Fibroblast of skin of back (primary cell): ENCODE measurements at places on chromosomes 3 and 15.

DNA sequence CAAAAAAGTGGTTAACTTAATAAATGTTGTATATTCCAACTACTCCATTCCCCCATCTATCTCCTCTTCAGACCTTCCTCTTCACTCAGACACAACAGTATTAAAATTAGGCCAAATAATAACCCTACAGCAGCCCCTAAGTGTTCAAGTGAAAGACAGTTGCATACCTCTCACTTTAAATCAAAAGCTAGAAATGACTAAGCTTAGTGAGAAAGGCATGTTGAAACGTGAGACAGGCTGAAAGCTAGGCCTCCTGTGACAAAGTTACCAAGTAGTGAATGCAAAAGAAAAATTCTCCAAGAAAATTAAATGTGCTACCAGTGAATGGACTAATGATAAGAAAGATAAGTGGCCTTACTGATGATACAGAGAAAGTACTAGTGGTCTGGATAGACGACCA is 71.7 kb downstream of the ANKRD28 start:
- peak; percentile 40 for DNase-seq

DNA sequence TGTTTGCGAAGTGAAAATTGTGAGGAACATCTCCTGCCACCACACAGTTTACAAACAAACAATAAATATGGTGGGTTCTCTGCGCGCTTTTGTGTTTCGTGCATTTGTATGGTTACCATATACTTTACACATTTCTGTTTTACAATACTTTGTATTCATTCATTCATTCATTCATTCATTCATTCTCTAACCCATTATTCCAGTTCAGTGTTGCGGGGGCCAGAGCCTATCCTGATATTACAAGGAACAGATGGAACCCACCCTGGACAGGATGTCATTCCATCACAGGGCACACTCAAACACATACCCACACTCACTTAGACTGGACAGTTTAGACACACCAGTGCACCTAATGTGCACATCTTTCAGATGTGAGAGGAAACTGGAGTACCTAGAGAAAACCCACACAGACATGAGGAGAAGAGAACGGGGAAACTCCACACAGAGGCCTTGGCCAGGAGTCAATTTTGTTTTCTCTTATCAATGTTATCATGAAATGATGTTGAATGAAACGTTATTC is 160.5 kb downstream of the FNDC3B start:
- no peak for DNase-seq

DNA sequence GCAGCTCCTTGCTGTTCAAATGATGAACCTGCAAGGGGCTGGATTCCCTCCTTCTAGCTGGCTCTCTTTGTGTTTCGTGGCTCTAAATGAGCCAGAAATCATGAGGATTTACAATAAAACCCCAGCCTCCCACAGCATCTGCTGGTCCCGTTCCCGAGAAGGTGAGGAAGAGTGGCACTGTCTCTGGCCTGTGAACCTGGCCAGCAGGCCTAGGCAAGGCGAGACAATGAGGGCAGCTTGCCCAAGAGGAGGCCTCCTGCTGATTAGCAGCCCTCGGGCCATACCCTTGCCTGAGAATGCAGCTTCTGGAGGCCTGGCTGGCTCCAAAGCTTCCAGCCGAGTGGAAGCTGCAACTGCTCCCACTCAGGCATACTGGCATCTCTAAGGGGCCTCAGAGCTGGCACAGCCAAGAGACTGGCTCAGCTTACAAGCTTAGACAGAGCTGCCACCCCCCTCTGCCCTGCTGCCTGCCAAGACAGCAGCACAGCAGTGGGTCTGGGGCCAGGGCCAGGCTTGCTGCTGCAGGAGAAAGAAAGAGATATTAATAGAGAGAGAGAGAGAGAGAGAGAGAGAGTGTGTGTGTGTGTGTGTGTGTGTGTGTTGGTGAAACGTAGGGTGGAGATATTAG is 76.5 kb downstream of the HMG20A start:
- DNase-seq = peak; percentile 62

GRCh38 chr3:184765730-184766074 is 46.3 kb upstream of the VPS8 start:
- peak; percentile 45 for DNase-seq

GRCh38 chr15:57703387-57703786 is 3.1 kb upstream of the POLR2M start:
- no peak for DNase-seq
